ENCODE measurements at places on chromosomes 4 and X.

DNA sequence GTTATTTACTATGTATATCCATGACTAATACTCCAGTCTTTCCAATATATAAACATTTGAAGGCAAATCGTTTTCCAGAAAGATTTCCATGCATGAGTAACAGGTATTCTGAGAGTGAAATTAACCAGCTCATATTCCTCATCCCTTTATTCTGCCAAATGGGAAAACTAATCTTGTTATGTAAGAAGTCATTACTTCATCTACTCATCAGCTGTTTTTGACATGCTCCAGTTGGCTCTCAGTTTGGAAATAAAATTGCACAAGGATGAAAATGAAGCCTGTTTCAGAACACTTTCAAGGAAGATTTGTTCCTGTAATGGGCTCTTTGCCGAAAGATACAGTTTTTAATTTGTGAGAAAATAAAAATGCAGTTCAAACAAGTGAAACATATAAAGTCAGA is 121.9 kb downstream of the KCTD8 start:
- no peaks in the 10 kb centered on the region for H3K4me1 ChIP-seq
- no peak for DNase-seq
- no peaks in the 10 kb centered on the region for H3K36me3 ChIP-seq
- H3K4me3 ChIP-seq, result no peak overlapping the region

DNA sequence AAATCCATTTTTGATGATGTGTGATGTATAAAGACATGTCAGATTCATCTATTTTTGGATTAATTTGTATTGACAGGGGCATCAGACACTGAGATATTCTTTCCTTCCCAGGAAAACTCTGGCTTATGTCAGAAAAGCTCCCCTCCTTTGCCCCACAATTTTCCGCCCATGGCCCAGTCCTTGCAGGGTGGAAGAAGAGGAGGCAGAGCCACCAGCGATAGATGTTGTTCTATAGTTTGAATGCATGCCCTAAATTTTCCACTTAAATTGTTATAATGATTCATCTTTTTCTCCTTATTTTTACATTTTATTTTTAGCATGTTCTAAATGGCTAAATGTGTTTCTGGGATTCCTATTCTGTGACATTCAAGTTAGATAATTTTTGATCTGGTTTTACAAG is 149.3 kb downstream of the ARAP2 start:
- H3K4me1 ChIP-seq, result no peaks in the 10 kb centered on the region
- H3K27ac ChIP-seq, result no peak overlapping the region
- no peak overlapping the region for H3K4me3 ChIP-seq
- H3K36me3 ChIP-seq, result peaks cover 49% of the 10 kb centered on the region
- DNase-seq, result no peak

DNA sequence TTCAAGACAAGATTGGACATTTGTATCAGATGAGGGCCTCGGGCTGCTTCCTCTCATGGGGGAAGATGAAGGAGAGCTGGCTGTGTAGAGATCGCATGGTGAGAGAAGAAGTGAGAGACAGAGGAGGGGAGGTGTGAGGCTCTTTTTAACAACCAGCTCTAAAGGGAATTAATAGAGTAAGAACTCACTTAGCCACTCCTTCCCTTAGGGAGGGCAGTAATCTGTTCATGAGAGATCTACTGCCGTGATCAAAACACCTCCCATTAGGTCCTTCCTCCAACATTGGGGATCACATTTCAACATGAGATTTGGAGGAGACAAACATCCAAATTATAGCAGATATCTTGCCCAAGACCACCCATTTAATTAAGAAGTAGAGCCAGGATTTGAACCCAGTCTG is 97.0 kb downstream of the ARX start:
- H3K4me3 ChIP-seq, result no peak overlapping the region
- H3K27ac ChIP-seq, result no peak overlapping the region
- H3K4me1 ChIP-seq, result no peaks in the 10 kb centered on the region
- no peak for DNase-seq

DNA sequence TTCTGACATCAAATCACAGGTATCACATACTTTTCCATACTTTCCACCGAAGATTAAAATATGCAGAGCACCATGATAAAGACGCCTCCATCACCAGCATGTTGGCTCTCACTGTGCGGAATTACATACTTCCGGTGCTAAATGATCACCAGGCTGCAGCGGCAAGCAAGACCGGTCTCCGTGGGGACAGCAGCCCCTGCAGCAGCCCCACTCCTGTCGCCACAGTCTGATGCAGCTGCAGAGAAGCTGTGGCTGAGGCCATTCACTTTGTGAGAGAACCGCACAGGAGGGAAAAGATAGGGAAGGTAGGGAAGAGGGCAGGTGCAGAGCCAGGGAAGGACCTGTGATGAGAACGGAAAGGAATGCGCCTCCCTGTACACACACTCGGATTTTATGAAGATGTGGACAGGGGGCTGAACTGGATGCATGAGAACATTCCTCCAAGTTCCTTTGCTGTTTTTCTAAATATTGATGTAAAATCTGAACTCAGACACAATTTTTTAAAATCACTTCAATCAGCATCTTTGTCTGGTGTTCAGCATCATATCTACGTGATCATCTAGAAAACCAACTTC is 38.3 kb downstream of the AFAP1 start:
- peaks cover 6% of the 10 kb centered on the region for H3K27me3 ChIP-seq
- no peaks in the 10 kb centered on the region for H3K4me1 ChIP-seq
- H3K36me3 ChIP-seq, result no peaks in the 10 kb centered on the region
- DNase-seq, result no peak
- H3K27ac ChIP-seq, result no peak overlapping the region

DNA sequence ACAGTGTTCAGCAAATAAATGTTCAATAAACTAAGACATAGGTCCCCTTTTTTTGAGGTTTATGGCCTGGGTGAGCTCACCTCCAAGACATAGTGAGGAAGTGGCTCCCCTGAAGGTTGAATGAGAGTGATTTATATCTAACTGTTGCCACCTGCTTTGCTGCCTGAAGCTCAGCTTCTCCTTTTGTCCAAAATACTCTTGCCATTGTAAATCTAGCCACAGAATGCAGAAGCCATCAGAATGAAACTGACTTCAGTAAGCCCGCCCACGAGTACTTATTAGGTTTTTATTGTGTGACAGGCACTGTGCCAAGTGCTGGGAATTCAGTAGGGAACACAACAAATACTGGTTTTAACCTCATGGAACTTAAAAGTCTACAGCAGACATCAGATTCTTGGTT is 18.0 kb downstream of the SPINK2 start:
- H3K27me3 ChIP-seq, result no peaks in the 10 kb centered on the region
- no peak for DNase-seq
- H3K27ac ChIP-seq, result no peak overlapping the region
- H3K4me3 ChIP-seq, result no peak overlapping the region
- no peaks in the 10 kb centered on the region for H3K36me3 ChIP-seq

GRCh38 chr4:104901438-104901837 is 245.2 kb upstream of the TET2 start:
- no peaks in the 10 kb centered on the region for H3K27me3 ChIP-seq
- H3K4me1 ChIP-seq, result no peaks in the 10 kb centered on the region
- H3K4me3 ChIP-seq, result no peak overlapping the region
- DNase-seq, result no peak
- no peak overlapping the region for H3K27ac ChIP-seq

DNA sequence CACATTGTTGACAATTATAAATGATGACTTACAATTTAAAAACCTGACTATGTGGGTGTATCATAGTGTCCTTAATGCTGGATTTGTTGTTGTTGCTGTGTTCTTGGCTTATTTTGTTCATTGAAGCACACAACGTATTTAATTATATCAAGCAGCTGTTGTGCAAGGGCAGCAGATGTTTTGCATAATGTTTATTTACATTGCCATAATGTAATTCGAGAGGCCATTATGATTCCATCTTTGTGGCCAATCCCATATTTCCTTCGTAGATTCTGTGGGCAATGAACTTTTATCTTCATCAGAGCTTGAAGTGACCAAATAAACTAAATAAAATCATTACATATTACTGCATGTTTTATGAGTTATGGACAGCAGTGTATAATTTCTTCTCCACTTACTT is 422.6 kb upstream of the GALNTL6 start:
- H3K4me1 ChIP-seq, result no peaks in the 10 kb centered on the region
- H3K4me3 ChIP-seq, result no peak overlapping the region
- no peaks in the 10 kb centered on the region for H3K27me3 ChIP-seq
- H3K36me3 ChIP-seq, result no peaks in the 10 kb centered on the region
